Transverse colon (tissue), 4 donors: ENCODE measurements at places on chromosomes 5 and 9.

GRCh38 chr9:82088591-82088990 lies 100.0 kb downstream of the SPATA31D1 start:
- no peak overlapping the region for H3K27ac ChIP-seq
- H3K27me3 ChIP-seq = no peaks in the 10 kb centered on the region
- H3K4me1 ChIP-seq = no peaks in the 10 kb centered on the region
- no peak overlapping the region for H3K4me3 ChIP-seq
- DNase-seq = no peak

- H3K27ac ChIP-seq = no peak overlapping the region
- H3K4me3 ChIP-seq = no peak overlapping the region
These were observed 8.1 kb upstream of the PRR16 start for GRCh38 chr5:120456006-120456405.

DNA sequence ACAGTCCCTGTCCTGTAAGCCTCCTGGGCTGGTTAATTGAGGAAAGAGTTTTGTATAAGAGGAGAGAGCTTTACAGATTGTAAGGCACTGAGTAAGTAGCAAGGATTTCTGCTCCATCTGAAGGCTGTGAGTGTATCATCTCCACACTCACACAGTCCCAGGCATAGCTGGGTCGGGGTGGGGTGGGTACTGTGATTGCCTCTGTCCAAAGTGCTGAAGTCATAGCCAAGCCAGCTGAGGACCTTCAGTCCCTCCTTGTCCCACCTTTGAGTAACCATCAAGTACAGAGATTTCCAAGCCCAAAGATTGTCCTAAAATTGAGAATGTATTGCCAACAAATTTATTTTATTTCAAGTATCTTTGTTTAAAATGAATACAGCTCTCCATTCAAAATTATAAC lies 5.5 kb upstream of the DNAJB5 start:
- peaks cover 4% of the 10 kb centered on the region for H3K4me1 ChIP-seq
- DNase-seq = no peak

GRCh38 chr5:38871790-38872551 lies 26.2 kb downstream of the OSMR start:
- no peak overlapping the region for H3K4me3 ChIP-seq
- no peaks in the 10 kb centered on the region for H3K27me3 ChIP-seq
- peaks cover 6% of the 10 kb centered on the region for H3K4me1 ChIP-seq
- no peaks in the 10 kb centered on the region for H3K36me3 ChIP-seq

DNA sequence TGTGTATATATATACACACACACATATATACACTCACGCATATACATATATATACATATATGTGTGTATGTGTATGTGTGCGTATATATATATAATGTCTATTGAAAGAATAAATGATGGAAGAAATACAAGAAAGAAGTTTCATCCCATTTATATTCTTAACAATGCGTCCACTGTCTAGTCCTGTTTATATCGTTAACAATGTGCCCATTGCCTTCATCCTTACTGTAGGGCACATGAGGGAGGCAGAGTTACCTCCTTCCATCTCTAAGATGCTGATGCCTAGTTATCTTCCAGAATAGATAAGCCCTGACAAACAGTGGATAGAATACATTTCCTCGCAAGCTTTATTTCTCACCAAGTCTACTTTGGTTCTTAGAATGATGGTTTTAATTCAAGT lies 389.8 kb upstream of the SEMA6A start:
- H3K4me3 ChIP-seq = no peak overlapping the region
- DNase-seq = no peak
- H3K27ac ChIP-seq = no peak overlapping the region
- H3K36me3 ChIP-seq = no peaks in the 10 kb centered on the region
- no peaks in the 10 kb centered on the region for H3K4me1 ChIP-seq

DNA sequence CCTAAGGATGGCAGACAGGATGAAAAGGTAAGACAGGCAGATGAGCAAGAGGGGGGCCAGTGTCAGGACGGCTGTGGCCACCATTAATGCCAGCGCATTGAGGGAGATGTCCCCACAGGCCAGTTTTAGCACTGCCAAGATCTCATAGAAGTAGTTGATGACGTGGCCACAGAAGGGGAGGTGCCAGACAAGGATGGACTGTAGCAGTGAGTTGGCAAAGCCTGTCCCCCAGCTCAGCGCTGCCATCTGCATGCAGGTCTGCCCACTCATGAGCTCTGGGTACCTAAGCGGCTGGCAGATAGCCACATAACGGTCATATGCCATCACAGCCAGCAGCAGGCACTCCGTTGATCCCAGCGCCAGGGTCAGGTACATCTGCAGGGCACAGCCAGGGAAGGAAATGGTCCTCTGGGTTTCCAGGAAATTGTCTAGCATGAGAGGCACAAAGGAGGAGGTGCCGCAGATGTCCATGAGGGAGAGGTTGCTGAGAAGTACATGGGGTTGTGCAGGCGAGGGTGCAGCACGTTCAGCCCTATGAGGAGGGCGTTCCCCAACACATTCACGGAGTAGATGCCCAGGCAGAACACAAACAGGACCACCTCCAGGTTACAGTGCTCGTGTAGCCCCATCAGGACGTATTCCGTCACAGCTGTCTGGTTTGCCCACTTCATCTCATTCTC lies 10.8 kb downstream of the OR13J1 start:
- no peaks in the 10 kb centered on the region for H3K36me3 ChIP-seq
- H3K27me3 ChIP-seq = peaks cover 22% of the 10 kb centered on the region
- DNase-seq = no peak
- H3K27ac ChIP-seq = no peak overlapping the region

DNA sequence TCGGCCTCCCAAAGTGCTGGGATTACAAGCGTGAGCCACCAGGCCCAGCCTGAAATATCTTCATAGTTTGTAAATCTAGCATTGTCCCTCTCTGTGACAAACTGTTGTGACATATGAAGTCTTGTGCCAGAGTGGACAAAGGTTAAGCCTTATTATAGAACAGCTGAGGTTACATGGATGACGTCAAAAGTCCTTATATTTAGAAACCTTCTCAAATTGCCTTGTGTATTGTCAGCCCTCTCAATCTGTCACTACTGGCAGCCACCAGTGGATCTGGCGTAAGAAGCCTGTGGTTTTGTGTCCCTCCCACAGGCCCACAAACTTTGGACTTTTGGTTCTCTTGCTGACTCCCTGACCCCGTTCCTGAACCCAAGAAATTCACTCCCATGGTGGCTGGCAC lies 79.4 kb upstream of the CCDC112 start:
- no peaks in the 10 kb centered on the region for H3K4me1 ChIP-seq
- no peak overlapping the region for H3K4me3 ChIP-seq
- DNase-seq = peak; percentile 22
- H3K27ac ChIP-seq = no peak overlapping the region
- no peaks in the 10 kb centered on the region for H3K27me3 ChIP-seq

GRCh38 chr9:133181561-133181960 lies 17.8 kb upstream of the GBGT1 start:
- no peaks in the 10 kb centered on the region for H3K36me3 ChIP-seq
- H3K4me1 ChIP-seq = peaks cover 10% of the 10 kb centered on the region
- peaks cover 20% of the 10 kb centered on the region for H3K27me3 ChIP-seq
- H3K27ac ChIP-seq = no peak overlapping the region
- DNase-seq = no peak
- no peak overlapping the region for H3K4me3 ChIP-seq

GRCh38 chr5:63963080-63963735 lies 963 bp upstream of the HTR1A start:
- no peak overlapping the region for H3K27ac ChIP-seq
- DNase-seq = peak; percentile 23
- H3K36me3 ChIP-seq = no peaks in the 10 kb centered on the region

- no peaks in the 10 kb centered on the region for H3K4me1 ChIP-seq
- DNase-seq = peak; percentile 66
- H3K27ac ChIP-seq = no peak overlapping the region
- peaks cover 46% of the 10 kb centered on the region for H3K27me3 ChIP-seq
- peak overlapping the region; percentile 37 for H3K4me3 ChIP-seq
- no peaks in the 10 kb centered on the region for H3K36me3 ChIP-seq
These were observed 38.0 kb downstream of the PAX5 start for GRCh38 chr9:36995927-36996705.

DNA sequence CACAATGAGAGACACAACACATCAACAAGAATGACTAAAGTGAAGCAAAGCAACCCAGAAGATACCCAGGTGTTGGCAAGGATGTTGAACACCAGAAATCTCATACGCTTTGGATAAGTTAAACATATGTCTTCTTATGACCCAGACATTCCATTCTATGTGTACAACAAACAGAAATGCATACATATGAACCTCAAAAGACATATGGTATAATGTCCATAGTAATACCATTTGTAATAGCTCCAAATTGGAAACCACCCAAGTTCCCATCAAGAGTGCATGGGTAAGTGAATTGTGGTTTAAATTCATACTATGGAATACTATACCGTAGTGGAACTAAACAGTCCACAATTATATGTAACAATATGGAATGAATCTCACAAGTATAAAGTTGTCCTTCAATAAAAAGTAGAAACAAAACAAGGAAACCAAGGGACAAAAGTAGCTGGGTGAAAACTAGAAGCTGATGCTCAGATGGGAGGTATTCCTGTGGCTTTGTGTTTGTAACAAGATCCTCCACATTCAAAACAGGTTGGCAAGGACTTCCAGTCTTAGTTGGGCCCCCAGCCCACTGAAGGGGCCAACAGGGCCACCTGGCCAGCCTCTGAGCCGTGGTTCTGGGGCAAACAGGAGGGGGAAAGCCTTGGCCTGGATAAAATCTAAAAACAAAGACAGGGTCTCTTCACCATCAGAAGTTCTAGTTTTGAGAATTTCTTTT lies 171.8 kb upstream of the PITX1 start:
- peaks cover 2% of the 10 kb centered on the region for H3K27me3 ChIP-seq
- H3K4me1 ChIP-seq = peaks cover 20% of the 10 kb centered on the region
- no peak overlapping the region for H3K27ac ChIP-seq
- no peaks in the 10 kb centered on the region for H3K36me3 ChIP-seq

DNA sequence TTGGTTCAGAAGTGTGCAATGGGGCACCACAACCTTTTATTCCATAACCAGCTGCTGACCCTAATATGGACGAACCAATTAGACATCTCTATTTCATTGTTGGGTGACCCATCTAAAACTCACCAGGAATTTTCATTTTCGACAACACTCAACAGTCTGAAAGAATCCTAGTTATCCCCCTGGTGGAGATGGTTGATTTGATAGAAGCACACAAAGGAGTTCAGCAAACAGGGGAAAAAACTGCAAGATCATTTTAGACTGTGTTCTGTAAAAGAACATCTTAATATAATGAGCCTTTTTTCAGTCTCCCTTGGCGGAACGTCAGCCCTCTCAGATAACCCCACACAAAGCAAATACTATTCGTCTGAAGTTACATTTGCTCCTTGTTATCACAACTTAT lies 367.4 kb downstream of the KIAA0825 start:
- no peaks in the 10 kb centered on the region for H3K36me3 ChIP-seq
- no peaks in the 10 kb centered on the region for H3K4me1 ChIP-seq
- H3K27ac ChIP-seq = no peak overlapping the region
- DNase-seq = no peak
- no peak overlapping the region for H3K4me3 ChIP-seq

- DNase-seq = peak; percentile 25
- H3K27ac ChIP-seq = no peak overlapping the region
- no peak overlapping the region for H3K4me3 ChIP-seq
- H3K4me1 ChIP-seq = no peaks in the 10 kb centered on the region
- H3K36me3 ChIP-seq = no peaks in the 10 kb centered on the region
These were observed 190.6 kb downstream of the MAT2B start for GRCh38 chr5:163695830-163696578.

- peaks cover 31% of the 10 kb centered on the region for H3K4me1 ChIP-seq
- no peaks in the 10 kb centered on the region for H3K27me3 ChIP-seq
- no peak overlapping the region for H3K4me3 ChIP-seq
- H3K36me3 ChIP-seq = no peaks in the 10 kb centered on the region
- DNase-seq = no peak
- H3K27ac ChIP-seq = peak overlapping the region; percentile 68
These were observed 159.1 kb upstream of the ZNF608 start for GRCh38 chr5:124905256-124906130.

GRCh38 chr9:112078432-112078831 lies 96.7 kb downstream of the SUSD1 start:
- DNase-seq = no peak
- no peak overlapping the region for H3K27ac ChIP-seq
- H3K27me3 ChIP-seq = no peaks in the 10 kb centered on the region
- H3K36me3 ChIP-seq = no peaks in the 10 kb centered on the region
- H3K4me3 ChIP-seq = no peak overlapping the region

- DNase-seq = no peak
- H3K27ac ChIP-seq = no peak overlapping the region
- no peaks in the 10 kb centered on the region for H3K36me3 ChIP-seq
- no peaks in the 10 kb centered on the region for H3K27me3 ChIP-seq
- no peak overlapping the region for H3K4me3 ChIP-seq
These were observed 457.5 kb downstream of the ENC1 start for GRCh38 chr5:74183041-74183440.

GRCh38 chr5:169384661-169385060 lies 83.7 kb upstream of the SLIT3 start:
- no peaks in the 10 kb centered on the region for H3K36me3 ChIP-seq
- DNase-seq = no peak
- no peak overlapping the region for H3K4me3 ChIP-seq
- H3K27ac ChIP-seq = no peak overlapping the region
- H3K27me3 ChIP-seq = no peaks in the 10 kb centered on the region
- H3K4me1 ChIP-seq = no peaks in the 10 kb centered on the region

- no peak overlapping the region for H3K4me3 ChIP-seq
- H3K27ac ChIP-seq = no peak overlapping the region
- no peaks in the 10 kb centered on the region for H3K36me3 ChIP-seq
- H3K27me3 ChIP-seq = no peaks in the 10 kb centered on the region
These were observed 22.4 kb upstream of the CAVIN4 start for GRCh38 chr9:100555471-100555870.

GRCh38 chr5:66151030-66151429 lies 6.9 kb downstream of the SREK1 start:
- no peak overlapping the region for H3K27ac ChIP-seq
- H3K36me3 ChIP-seq = peaks cover 9% of the 10 kb centered on the region
- no peak for DNase-seq
- no peaks in the 10 kb centered on the region for H3K27me3 ChIP-seq

DNA sequence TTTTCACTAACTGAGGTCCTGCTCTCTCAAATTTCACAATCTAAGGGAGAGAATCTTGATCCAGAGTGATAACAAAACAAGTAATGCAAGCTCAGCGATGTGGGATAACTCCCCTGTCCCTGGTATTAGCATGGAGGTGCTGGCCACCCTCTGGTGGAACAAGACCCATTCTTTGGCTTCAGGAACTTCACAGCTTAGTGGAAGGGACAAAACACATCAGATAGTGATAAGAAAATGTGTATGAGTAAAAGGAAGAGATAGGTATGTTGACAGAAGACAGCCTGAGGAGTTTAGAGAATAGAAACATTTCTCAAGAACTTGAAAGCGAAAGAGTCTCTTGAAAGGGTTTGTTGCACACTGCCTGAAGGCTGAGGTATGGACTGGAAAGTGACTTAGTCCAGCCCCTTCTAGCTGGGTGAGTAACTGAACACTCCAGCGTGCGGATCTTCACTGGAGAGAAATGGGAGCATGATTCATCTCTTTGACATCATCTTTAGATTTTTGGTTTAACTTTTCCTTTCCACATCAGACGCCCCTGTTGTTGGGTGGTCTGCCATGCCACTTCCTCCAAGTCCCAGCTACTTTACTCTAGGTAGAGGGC lies 25.4 kb upstream of the ZSWIM6 start:
- no peaks in the 10 kb centered on the region for H3K27me3 ChIP-seq
- H3K36me3 ChIP-seq = no peaks in the 10 kb centered on the region
